ENCODE measurements at places on chromosomes 5 and 9.
A peak's percentile ranks its signal among the peaks of the same experiment; 100 is the strongest.

GRCh38 chr5:123810746-123811340, 298.9 kb downstream of the CSNK1G3 start:
- H3K27ac ChIP-seq = no peak overlapping the region
- H3K27me3 ChIP-seq = no peaks in the 10 kb centered on the region
- H3K36me3 ChIP-seq = no peaks in the 10 kb centered on the region
- no peaks in the 10 kb centered on the region for H3K4me1 ChIP-seq
- no peak overlapping the region for H3K4me3 ChIP-seq

DNA sequence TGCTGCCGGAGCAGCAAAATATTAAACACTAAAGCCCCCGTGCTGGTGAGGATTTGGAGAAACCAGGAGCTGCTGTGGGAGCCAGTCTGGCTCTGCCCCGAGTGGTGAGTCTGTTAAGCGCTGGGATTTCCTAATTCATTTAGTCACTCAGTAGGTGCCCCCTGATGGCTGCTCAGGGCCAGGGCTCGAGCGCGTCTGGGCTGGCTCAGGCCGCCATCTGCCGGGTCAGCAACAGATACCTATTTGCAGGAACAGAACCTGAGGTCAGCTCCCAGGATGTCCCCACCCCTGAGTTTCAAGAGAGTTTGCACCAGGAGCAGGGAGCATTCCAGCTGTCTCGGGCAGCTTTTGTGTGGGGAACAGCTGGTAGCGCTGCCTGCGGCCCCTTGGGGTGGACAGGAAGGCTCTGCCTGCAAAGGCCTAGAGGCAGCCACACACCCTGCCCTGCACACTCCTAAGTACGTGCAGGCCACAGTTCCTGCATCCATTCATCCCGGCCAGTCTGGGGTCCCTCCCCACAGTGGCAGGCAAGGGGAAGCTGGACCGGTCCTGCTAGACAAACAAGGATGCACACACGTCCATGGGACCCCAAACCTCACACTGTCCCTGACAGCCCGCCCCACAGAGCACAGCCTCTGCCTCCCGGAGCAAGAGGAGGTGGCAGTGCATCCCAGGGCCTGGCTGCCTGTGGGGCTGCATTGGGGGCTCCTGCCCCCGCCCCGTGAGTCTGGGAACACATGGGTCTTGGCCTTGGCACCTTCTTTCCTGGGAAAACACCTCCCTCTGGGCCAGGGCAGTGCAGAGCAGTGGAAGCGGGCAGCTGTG, 83.7 kb downstream of the ADAMTS2 start:
- no peak overlapping the region for H3K27ac ChIP-seq
- no peak for DNase-seq
- H3K4me1 ChIP-seq = no peaks in the 10 kb centered on the region
- H3K36me3 ChIP-seq = no peaks in the 10 kb centered on the region

GRCh38 chr9:22683700-22684075, 237.1 kb downstream of the DMRTA1 start:
- no peaks in the 10 kb centered on the region for H3K4me1 ChIP-seq
- H3K4me3 ChIP-seq = no peak overlapping the region
- no peak overlapping the region for H3K27ac ChIP-seq
- no peaks in the 10 kb centered on the region for H3K27me3 ChIP-seq
- DNase-seq = no peak

DNA sequence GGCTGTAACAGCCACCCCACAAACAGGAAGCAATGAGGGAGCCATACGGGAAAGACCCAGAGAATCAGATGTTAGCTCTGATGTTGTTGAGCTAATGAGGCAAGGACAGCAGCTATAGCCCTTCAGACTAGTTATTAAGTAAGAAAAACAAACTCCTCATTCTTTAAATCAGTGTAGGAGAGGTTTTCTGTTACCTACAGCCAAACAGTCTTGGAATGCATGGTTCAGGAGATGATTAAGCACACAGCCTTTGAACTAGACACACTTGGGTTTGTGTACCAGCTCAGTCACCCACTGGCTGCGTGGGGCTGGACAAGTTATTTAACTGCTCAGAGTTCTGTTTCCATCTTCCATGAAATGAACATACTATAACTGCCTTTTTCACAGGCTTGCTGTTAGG, 68.1 kb downstream of the SPOCK1 start:
- H3K4me1 ChIP-seq = no peaks in the 10 kb centered on the region
- H3K27me3 ChIP-seq = no peaks in the 10 kb centered on the region
- H3K27ac ChIP-seq = no peak overlapping the region
- no peak overlapping the region for H3K4me3 ChIP-seq

GRCh38 chr5:153543288-153543687, 52.8 kb downstream of the GRIA1 start:
- no peaks in the 10 kb centered on the region for H3K36me3 ChIP-seq
- H3K4me1 ChIP-seq = no peaks in the 10 kb centered on the region
- DNase-seq = no peak
- H3K27ac ChIP-seq = no peak overlapping the region
- H3K4me3 ChIP-seq = no peak overlapping the region

GRCh38 chr5:7043797-7044196, 330.6 kb downstream of the TENT4A start:
- H3K4me1 ChIP-seq = no peaks in the 10 kb centered on the region
- no peaks in the 10 kb centered on the region for H3K27me3 ChIP-seq
- DNase-seq = no peak
- H3K36me3 ChIP-seq = no peaks in the 10 kb centered on the region
- H3K4me3 ChIP-seq = no peak overlapping the region

- peaks cover 25% of the 10 kb centered on the region for H3K4me1 ChIP-seq
- DNase-seq = no peak
- H3K4me3 ChIP-seq = no peak overlapping the region
- H3K36me3 ChIP-seq = no peaks in the 10 kb centered on the region
Measured at GRCh38 chr5:1877103-1878049, 5.3 kb downstream of the IRX4 start.

DNA sequence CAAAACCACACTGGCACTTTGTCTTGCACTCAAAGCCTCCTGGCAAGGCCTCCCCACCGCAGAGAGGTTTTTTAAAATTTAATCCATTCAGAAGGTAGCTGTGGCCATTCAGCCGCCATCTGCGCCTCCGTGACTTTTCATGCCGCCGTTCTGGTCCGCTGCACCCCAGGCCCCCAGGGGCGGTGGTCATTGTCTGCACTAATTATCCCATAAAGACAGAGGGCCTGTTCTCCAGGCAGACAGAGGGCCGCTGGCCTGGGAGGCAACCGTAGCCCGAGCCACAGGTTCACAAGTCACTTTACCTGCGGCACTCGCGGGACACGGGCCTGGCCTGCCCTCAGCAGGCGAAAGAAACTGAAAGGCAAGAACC, 49.4 kb downstream of the EXD3 start:
- H3K4me3 ChIP-seq = no peak overlapping the region
- H3K4me1 ChIP-seq = no peaks in the 10 kb centered on the region
- DNase-seq = no peak
- no peak overlapping the region for H3K27ac ChIP-seq
- no peaks in the 10 kb centered on the region for H3K27me3 ChIP-seq

DNA sequence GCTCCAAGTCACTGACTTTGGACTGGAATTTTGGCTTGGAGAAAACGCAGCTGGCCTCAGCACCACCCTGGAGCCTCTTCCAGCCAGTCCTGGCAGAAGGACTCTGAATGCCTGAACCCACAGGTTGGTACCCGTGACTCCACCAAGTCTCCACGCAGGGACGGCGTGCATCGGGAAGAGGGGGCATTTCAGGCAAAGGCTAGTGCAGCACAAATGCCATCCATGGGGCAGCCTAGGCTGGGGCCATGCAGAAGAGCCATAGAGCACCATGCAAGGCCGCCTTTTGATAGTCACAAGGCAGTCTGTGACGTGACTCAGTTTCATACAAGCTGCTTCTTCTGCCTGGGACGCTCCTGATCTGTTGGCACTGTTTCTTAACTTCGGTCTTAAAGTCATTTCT, 28.0 kb downstream of the GDNF start:
- no peak for DNase-seq
- no peak overlapping the region for H3K4me3 ChIP-seq
- H3K27ac ChIP-seq = no peak overlapping the region
- H3K36me3 ChIP-seq = no peaks in the 10 kb centered on the region
- no peaks in the 10 kb centered on the region for H3K27me3 ChIP-seq
- no peaks in the 10 kb centered on the region for H3K4me1 ChIP-seq

- no peak overlapping the region for H3K4me3 ChIP-seq
- no peaks in the 10 kb centered on the region for H3K36me3 ChIP-seq
- H3K27me3 ChIP-seq = no peaks in the 10 kb centered on the region
- H3K27ac ChIP-seq = no peak overlapping the region
Measured at GRCh38 chr9:26801772-26802171, 90.8 kb downstream of the CAAP1 start.

DNA sequence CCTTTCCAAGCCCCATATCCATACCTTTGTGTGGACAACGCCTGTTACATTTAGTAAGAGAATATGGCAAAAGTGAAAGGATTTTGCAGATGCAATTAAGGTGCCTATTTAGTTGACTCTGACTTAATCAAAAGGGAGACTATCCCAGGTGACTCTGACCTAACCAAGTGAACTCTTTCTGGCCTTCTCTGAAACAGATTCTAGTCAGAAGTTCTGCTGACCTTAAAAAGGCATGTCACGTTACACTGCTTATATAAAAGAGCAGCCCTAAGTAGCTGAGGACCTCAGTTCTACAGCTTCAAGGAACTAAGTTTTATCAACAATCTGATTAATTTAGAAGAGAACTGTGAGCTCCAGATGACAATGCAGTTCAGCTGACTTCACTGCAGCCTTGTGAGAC, 5.7 kb upstream of the TICAM2 start:
- DNase-seq = no peak
- H3K27ac ChIP-seq = no peak overlapping the region
- H3K36me3 ChIP-seq = no peaks in the 10 kb centered on the region
- H3K4me3 ChIP-seq = no peak overlapping the region
- H3K27me3 ChIP-seq = no peaks in the 10 kb centered on the region
- no peaks in the 10 kb centered on the region for H3K4me1 ChIP-seq

- no peak for DNase-seq
- no peak overlapping the region for H3K4me3 ChIP-seq
- H3K4me1 ChIP-seq = no peaks in the 10 kb centered on the region
- no peaks in the 10 kb centered on the region for H3K27me3 ChIP-seq
- H3K36me3 ChIP-seq = no peaks in the 10 kb centered on the region
Measured at GRCh38 chr9:17942498-17942897, 363.6 kb downstream of the SH3GL2 start.

DNA sequence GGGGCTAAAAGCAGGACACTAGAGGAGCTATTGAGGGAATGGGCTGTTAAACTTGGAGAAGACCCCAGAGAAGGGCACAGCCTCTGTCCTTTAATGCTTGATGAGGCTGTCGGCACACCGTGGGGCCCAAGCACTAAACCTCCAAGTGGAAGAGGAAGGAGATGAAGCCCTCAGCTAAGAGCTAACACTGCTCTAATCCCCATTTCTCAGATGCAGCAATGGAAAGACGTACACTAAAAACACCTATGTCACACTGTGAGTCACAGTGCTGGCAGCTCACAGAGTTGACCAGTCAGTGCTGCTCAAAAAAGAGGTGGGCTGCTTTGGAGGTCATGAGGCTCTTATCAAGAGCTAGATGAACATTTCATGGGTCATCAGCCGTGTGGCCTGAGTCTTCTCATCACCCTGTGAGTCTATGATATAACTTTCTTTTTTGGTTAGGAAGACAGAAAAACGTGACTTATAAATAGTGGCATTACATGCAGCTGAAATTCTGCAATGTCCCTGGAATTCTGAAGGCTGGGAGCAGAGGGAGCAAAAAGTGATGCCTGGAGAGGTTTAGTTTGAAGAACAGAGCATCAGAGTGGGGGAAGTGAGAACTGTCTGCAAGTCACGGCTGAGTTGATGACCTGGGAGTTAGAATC, 21.5 kb downstream of the TNFSF8 start:
- peak overlapping the region; percentile 54 for H3K27ac ChIP-seq
- H3K36me3 ChIP-seq = peaks cover 26% of the 10 kb centered on the region
- no peaks in the 10 kb centered on the region for H3K27me3 ChIP-seq

- no peak for DNase-seq
- H3K36me3 ChIP-seq = no peaks in the 10 kb centered on the region
- no peak overlapping the region for H3K4me3 ChIP-seq
- no peaks in the 10 kb centered on the region for H3K27me3 ChIP-seq
Measured at GRCh38 chr5:72433522-72433921, 73.7 kb downstream of the ZNF366 start.

DNA sequence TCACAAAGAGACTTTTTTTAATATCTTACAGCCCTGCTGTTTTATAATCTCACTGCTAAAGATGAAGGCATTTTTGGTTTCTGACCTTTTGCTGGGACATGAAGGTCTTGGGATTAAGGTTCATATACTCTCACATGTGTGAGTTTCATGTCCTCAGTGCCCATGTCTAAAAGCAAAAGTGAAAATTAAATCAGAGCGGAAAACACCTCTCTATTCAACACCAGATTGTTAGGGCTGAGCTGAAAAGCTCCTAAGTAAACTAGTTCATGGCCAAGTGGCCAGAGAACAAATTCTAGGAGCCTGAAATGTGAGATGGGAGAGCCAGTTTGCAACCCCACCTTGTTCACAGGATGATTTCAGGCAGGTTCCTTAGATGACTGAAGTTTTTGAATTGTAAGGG, 110.9 kb downstream of the GRIA1 start:
- DNase-seq = no peak
- no peaks in the 10 kb centered on the region for H3K27me3 ChIP-seq
- no peak overlapping the region for H3K27ac ChIP-seq
- H3K4me1 ChIP-seq = no peaks in the 10 kb centered on the region

DNA sequence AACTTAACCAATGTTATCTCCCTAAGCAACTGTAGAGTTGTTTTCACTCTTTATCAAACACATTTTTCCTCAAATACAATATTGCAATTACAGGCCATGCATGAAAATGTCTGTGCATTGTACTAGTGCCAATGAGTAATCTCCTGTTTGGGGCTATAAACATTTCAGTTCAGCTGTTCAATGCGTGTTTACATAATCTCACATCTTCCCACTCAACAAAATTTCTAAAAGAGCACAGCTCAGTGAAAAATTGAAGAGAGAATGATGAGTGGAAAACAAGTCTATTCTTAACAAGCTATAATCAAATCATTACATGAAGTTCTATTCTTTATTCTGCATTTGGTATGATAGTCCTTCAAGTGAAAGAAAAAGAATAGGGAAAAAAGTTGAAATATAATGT, 780.5 kb upstream of the CDH9 start:
- H3K27ac ChIP-seq = no peak overlapping the region
- no peak overlapping the region for H3K4me3 ChIP-seq
- no peaks in the 10 kb centered on the region for H3K36me3 ChIP-seq
- DNase-seq = no peak

- no peak overlapping the region for H3K4me3 ChIP-seq
- H3K27ac ChIP-seq = no peak overlapping the region
Measured at GRCh38 chr5:15483351-15484097, 16.5 kb upstream of the FBXL7 start.

- DNase-seq = no peak
- no peaks in the 10 kb centered on the region for H3K4me1 ChIP-seq
- H3K27ac ChIP-seq = no peak overlapping the region
- no peak overlapping the region for H3K4me3 ChIP-seq
- no peaks in the 10 kb centered on the region for H3K27me3 ChIP-seq
- H3K36me3 ChIP-seq = no peaks in the 10 kb centered on the region
Measured at GRCh38 chr5:114898602-114899001, 271.1 kb downstream of the TRIM36 start.

- no peaks in the 10 kb centered on the region for H3K27me3 ChIP-seq
- H3K36me3 ChIP-seq = no peaks in the 10 kb centered on the region
- no peaks in the 10 kb centered on the region for H3K4me1 ChIP-seq
- no peak overlapping the region for H3K4me3 ChIP-seq
- no peak for DNase-seq
- H3K27ac ChIP-seq = no peak overlapping the region
Measured at GRCh38 chr5:106784846-106785245, 885.9 kb downstream of the EFNA5 start.

All from effector memory CD4-positive, alpha-beta T cell (primary cell).